Stimulated activated CD4-positive, alpha-beta T cell treated with anti-CD3 and anti-CD28 coated beads, Interleukin-12 subunit alpha, Interleukin-12 subunit beta, amount 100 ng/mL, for 24 hours (primary cell): ENCODE measurements at places on chromosomes 5 and 9.

DNA sequence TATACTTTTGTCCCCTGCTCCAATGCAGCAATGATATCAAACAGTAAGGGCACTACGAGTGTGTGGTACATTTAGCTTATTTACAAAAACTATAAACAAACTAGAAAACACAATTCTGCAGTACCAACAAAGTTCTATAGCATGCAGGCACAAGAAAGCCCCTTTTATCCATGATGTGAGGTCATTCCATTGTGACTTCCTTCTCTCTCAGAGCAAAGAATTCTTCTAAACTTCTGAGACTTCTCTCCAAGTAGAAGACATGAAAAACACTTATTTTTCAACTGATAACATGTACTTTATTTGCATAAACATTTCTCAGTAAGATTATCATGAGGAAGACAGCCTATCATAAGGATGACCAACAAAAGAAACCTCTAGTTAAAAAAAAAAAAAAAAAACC lies 569.8 kb downstream of the TLE1 start:
- DNase-seq = no peak

- no peak for DNase-seq
Measured at GRCh38 chr5:139982157-139982974, 60.7 kb downstream of the NRG2 start.

- no peak for DNase-seq
Measured at GRCh38 chr5:54278036-54278830, 32.1 kb downstream of the ARL15 start.

DNA sequence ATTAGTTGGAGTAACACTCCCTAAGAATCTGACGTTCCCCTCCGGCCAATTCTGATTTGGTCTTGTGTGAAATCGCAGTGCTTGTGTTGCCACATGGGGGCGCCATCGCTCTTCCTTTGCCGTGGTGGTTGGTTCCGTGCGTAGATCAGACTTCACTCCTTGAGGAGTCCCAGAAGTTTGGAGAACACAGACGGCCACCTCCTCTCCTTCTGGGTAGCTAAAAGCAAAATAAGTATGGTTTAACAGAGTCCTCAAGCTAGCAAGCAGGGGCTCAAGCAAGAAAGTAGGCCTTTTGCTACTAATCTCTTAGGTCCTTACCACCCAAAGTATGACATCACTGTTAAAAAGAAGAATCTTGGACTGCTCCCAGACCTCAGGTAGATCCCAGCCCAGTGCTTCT lies 59.5 kb downstream of the HSPA4 start:
- peak; percentile 82 for DNase-seq

GRCh38 chr5:157816682-157817386 lies 42.1 kb downstream of the CLINT1 start:
- no peak for DNase-seq

GRCh38 chr5:10339058-10339811 lies 14.3 kb upstream of the MARCHF6 start:
- no peak for DNase-seq

- DNase-seq = no peak
Measured at GRCh38 chr5:141841378-141842180, 36.6 kb downstream of the PCDH1 start.

GRCh38 chr9:37309136-37309535 lies 113.4 kb upstream of the GRHPR start:
- no peak for DNase-seq

DNA sequence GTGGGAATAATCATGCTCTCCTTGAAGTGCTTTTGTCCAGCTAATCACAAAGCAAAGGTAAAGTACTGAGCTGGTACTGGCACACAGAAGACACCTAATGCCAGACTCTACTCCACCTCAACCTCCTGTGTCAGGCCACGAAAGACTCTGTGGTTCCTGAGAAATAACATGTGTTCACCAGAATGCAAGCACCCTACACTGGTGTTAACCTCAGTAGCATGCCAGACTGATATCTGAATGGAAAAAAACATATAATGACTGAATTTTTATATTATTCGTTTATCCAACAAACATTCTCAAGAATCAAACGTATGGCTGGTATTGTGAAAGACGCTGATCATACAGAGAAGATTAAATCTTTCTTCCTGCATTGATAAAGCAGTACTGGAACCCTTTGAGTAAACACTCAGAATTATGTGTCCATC lies 97.1 kb upstream of the IFNE start:
- DNase-seq = no peak

GRCh38 chr5:67506241-67506640 lies 309.6 kb upstream of the CD180 start:
- no peak for DNase-seq

GRCh38 chr5:154196955-154197652 lies 6.6 kb downstream of the GALNT10 start:
- DNase-seq = no peak

DNA sequence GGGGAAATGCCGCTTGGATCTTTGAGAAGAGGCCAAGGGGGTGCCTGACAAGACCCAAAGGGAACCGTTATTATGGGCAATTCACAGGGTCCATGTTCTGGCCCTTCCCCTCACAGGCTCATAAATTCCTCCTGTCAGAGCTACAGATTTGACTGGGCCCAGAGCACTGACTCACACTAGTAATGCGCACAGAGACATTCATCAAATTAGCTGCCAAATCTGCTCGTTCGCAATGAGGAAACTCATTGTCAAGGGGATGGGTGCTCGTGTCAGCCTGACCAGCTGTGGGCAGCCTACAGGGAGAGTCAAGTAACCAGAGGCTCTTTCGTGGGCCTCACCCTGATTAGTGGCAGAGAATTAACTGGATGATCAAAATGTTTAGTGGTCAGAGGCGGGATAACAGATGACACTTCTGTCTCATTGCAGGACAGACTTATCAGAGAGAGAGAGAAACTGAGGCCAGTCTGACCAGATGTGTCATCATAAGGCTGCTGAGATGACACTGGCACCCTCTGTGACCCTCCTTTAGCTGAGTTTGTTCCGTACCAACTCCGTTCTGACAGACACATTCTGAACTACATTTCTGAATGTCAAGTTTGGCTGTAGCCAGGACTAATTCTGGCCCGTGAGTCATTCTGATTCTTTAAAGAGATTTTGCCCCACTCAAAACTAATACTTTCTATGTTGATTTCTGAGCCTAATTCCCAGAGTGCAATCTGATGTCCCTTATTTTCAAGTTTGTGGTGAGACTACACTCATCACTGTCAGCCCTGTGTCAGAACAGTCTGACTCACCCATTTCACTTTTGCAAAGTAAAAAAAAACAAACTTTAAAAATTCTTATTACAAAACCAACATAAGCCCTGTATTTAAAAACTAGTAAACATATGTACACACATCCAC lies 377.1 kb downstream of the ACTL7B start:
- no peak for DNase-seq

DNA sequence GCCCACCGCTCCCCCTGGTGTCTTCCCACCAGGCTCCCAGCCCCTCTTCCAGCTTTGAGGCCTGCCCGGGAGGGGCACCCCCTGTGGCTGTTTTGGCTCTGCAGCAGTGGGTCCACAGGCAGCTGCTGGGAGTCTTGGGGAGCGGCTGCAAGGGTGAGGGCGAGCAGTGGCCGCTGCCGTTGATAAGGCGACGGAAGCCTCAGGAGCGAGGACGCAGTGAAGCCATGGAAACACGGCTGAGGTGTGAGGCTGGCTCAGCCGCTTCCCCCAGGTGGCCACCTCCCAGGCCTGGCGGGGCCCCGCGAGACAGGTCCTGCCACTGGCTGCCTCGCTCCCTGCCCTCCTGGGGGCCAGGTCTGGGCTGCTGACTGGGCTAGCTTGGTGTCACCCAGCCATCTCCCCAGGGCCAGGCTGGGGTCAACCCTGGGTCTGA lies 41.5 kb downstream of the CXXC5 start:
- DNase-seq = no peak

DNA sequence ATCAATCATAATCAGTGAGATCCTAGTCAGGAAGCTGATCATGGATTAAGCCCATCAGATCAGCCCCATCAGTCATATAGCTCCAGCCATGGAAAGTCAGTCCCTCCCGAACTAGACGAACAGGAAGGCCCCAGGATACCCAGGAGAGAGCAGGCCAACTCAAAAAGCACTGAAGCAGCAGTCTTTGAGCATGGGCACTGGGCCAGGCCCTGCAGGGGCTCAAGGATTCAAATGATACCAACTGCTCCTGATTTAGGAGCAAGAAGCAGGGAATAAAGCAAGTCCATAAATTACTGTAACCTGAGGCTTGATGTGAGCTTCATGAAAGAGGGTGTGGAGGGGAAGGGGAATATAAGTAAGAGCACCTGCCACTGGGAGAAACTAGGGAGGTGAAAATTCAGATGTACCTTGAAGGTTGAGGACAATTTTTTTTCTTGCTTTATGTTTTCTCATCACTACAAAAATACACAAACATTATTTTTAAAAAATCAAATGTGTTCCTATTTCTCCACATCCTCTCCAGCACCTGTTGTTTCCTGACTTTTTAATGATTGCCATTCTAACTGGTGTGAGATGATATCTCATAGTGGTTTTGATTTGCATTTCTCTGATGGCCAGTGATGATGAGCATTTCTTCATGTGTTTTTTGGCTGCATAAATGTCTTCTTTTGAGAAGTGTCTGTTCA lies 115.2 kb downstream of the SIL1 start:
- DNase-seq = no peak

DNA sequence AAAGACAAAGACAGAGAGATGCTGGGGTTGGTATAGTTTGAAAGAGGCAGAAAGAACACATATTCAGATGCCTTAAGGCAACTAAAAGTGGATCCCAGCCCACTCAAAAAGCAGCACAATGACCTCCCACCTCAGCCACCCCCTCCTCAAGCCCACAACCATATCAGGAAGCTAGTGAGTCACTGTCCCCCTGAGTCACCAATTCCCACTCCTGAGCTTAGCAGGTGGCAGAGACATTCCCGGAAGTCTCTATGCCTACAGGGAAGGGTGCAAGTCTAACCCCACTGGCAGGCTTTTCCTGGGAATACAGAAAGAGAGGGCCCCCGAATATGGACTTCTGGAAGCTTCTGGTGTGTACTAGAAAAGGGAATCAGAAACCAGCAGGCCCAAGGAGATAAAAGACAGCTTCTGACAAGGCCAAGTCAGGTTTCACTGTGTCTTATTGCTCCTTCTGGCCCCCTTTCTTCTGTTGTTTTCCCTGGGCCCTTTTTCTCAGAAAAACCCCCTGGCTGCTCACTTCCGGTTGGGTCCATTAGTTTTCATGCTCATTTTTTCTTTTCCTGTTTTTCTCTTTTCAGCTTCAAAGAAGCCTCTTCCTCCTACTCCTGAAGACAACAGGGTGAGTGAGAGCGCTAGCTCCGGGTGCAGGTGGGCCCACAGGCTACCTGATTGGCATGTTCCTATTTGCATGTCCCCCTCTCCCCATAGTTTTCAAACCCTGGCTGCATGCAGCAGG lies 36.8 kb downstream of the ITK start:
- peak; percentile 54 for DNase-seq

DNA sequence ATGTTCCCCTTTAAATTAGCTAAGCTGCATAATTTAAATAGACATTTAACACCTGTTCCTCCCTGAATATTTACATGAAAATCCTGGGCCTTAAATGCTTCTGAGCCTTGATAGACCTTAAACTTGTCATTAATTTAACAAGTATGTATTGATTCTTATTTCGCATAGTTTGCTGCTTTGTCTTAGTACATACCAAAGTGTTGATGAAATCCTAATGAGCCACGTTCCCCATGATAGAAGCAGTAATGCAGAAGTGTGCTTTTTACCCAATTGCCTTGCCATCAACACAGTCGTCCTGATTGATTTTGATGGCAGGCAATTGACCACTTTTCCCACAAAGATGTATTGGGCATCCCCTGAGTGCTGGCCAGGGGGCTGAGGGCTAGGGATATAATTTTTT lies 213.5 kb downstream of the SGCD start:
- DNase-seq = no peak

- DNase-seq = no peak
Measured at GRCh38 chr5:95923918-95924544, 37.6 kb downstream of the ELL2 start.

GRCh38 chr5:97019435-97020117 lies 83.7 kb downstream of the LNPEP start:
- no peak for DNase-seq

DNA sequence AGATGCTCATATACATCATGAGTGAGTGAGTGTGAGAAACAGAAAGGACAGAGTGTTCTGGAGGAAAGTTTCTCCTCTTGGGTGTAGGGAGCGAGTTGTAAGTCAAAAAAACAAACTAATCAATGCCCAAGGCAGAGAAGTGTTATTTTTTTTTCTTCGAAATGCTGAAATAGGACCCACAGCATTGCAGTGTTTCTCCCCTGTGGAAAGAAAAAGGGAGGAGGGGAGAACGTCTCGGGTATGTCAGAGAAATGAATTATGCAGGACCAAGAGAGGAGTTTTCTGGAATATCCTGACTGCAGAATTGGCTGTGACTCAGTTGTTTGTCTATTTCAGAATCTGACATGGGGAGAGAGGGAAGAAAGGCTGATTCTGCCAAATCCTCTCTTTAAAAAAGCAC lies 337.9 kb upstream of the RFX3 start:
- DNase-seq = no peak

DNA sequence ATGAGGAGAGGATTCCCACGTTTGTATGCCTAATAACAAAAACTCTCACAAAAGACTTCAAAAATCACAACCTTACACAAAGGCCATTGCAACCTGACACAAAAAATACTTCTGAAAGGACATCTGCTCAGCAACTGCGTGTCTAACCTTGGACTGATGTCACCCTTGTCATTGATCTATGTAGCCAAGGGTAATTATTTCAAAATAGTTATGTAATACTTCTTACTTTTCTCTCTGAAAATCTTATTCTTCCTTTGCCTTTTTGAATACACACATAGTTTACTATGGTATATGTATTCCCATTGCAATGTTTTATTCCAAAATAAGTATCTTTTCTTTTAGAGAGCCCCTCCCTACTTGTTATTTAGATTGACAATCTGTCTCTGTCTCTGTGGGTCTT lies 355.3 kb downstream of the MSX2 start:
- DNase-seq = no peak

DNA sequence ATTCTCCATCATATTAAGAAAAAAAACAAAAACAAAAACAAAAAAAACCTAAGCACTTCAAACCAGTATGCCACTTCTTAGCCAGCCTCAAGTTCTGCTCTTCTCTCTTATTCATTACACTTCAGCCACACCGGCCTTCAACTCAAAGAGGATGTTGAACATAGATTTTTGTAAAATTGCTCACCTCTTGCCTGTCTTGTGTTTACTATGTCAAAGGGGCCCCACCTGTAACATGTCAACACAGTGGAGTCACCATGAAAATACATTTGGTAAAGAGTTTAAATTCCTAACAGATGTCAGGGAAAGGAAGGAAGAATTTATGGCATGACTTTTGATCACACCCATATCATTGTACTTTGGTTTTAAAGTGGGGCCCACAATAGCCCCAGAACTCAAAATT lies 121.1 kb upstream of the GHR start:
- DNase-seq = no peak

- DNase-seq = no peak
Measured at GRCh38 chr5:39478863-39479262, 54.1 kb upstream of the DAB2 start.

GRCh38 chr9:97468658-97469448 lies 32.6 kb upstream of the TMOD1 start:
- no peak for DNase-seq
